ENCODE measurements at places on chromosomes 5 and 9.
A peak's percentile ranks its signal among the peaks of the same experiment; 100 is the strongest.

DNA sequence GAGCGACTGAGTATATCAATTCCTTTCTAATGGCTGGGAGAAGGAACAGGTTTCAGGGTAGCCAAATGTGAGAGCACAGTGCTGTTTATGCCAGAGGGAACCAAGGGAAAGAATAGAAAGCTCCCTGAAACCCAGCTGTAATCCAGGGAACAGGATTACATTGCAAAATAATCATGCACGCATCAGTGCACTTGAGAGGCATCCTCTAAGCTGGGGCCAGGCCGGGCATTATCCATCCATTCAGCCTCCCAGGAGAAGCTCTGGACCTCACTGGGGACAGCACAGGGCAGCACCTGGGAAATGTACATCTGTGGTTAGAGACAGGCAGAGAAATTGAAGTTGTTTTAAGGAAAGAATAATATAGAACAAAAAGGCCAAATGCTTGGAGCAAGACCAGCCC is 72.7 kb downstream of the MTRR start:
- DNase-seq, result no peak

DNA sequence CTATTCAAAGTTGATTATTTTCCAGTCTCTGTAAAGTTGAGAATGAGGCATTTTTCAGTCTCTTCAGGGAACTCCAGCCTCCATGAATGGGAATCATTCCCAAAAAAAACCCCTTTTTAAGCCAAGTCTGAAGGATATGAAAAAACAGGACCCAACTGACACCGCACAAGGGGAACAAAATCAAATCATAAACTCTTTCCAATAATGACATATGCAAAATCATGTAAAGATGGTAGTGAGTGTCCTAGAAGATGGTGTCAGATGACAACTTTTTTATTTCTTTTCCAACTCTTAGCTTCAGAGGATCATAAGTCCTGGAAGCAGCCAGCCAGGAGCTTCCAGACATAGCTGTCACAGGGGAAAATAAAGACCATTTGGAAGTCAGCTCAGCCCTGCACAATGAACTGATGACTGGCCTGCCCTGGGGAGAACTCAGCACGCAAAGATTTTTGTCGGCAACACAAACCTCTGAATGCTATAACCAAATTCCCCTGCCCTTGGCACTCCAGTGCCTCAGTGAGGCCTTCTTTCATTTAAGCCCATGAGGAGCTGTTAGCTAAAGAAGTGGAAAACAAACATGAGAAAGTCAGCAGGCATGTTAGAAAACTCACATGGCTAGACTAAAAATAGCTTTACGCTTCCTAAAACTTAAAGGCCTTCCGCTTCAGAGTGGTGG is 85.4 kb downstream of the SLC1A3 start:
- DNase-seq, result peak; percentile 86

- no peak for DNase-seq
Observed at GRCh38 chr5:78763659-78764189, 115.2 kb upstream of the LHFPL2 start.

GRCh38 chr9:72533322-72533721 is 11.9 kb downstream of the TMC1 start:
- peak; percentile 52 for DNase-seq

GRCh38 chr9:4743131-4743875 is 2.3 kb upstream of the AK3 start:
- no peak for DNase-seq

GRCh38 chr5:150540615-150541396 is 32.9 kb downstream of the NDST1 start:
- peak; percentile 93 for DNase-seq

GRCh38 chr5:69502767-69503488 is 10.3 kb downstream of the OCLN start:
- DNase-seq, result peak; percentile 71

DNA sequence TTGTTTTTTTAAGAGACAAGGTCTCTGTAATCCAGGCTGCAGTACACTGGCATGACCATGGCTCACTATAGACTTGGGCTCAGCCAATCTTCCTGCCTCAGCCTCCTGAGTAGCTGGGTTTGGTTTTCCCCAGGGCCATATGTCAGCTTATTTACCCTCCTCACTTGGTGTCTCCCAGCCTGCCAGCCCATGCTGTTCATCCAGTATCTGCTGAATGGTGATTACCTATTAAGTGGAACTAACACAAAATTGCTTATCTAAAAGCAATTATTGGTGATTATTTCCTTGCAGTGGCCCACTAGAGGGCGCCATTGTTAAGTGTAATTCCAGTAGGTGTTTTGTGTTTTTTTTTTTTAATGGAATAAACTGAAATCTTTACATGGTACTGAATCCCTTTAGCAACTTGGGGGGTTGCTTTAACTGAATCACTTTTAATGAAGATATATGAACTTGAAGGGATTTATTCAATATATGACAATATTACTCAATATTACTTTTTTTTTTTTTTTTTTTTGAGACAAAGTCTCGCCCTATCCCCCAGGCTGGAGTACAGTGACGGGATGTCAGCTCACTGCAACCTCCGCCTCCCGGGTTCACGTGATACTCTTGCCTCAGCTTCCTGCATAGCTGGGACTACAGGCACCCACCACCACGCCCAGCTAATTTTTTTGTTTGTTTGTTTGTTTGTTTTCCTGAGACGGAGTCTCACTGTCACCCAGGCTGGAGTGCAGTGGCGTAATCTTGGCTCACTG is 13.8 kb downstream of the EXOSC2 start:
- peak; percentile 68 for DNase-seq

DNA sequence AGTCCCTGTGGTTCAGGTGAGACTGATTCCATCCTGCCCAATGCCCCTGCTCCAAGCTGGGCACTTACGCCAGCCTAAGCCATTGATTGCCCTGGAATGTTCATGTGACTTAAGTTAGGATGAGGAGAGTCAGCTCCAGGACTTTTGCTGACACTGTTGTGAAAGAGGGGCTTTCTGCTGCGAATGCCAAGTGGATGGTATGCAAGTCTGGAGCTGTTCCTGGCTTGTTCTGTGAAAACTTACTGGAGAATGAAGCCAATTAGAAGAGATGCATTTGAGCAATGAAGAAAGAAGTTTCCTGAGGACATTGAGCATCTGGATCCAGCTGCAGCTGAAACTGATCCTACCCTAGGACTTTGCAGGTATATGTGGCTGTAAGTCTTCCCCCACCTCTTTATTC is 61.2 kb upstream of the ZFR start:
- DNase-seq, result peak; percentile 85

GRCh38 chr5:1568201-1568979 is 44.6 kb upstream of the LPCAT1 start:
- peak; percentile 86 for DNase-seq

GRCh38 chr9:134267881-134268724 is 58.2 kb upstream of the RXRA start:
- DNase-seq, result no peak

GRCh38 chr5:124655251-124655917 is 91.1 kb downstream of the ZNF608 start:
- DNase-seq, result peak; percentile 86

DNA sequence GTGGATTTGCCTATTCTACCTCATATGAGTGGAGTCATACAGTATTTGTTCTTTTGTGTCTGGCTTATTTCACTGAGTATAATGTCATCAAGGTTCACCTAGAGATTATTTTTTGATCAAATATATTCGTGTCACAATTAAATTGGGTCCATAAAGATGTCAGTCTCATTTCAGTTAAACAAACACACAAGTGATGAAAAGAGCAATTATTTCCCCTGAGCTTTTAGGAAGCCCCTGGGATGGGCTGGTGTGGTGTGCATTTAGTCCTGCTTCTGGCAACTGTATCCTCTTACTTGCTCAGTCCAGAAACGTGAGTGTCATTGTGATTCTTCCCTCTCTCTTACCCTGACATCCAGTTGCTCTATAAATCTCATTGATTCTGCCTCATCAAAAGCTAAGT is 52.8 kb upstream of the CARTPT start:
- DNase-seq, result no peak

GRCh38 chr9:117180896-117181445 is 233.9 kb downstream of the ASTN2 start:
- DNase-seq, result no peak

- no peak for DNase-seq
Observed at GRCh38 chr9:128097543-128098296, 29.7 kb downstream of the SLC25A25 start.

- no peak for DNase-seq
Observed at GRCh38 chr9:36970007-36970888, 63.8 kb downstream of the PAX5 start.

- no peak for DNase-seq
Observed at GRCh38 chr5:151178777-151179488, 21.4 kb upstream of the ANXA6 start.

- peak; percentile 74 for DNase-seq
Observed at GRCh38 chr9:108041551-108041950, 552.0 kb upstream of the KLF4 start.

- peak; percentile 67 for DNase-seq
Observed at GRCh38 chr5:9233712-9234111, 312.2 kb downstream of the SEMA5A start.

DNA sequence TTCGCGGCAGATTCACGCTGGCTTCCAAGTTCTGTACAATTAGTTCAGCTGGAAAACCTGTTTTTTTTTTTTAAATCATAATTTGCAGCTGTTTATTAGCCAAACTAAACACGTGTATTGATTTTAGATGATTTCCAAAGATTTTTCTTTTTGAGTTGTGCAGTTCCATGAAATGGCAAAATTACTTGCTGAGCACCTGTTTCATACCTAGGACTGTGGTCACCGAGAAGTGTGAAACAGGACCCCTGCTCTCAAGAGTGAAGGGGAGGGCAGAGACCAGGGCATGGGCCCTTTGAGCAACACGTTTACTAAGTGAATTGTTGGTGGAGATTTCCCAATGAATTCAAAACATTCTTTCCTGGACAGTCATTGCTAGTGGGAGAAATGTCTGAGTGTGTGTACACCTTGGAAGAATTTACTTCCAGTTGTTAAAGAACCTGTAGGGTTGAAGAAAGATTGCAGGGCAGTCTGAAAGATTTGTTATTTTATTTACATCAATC is 688 bp downstream of the SNX24 start:
- DNase-seq, result peak; percentile 80

GRCh38 chr5:178637356-178638074 is 10.7 kb upstream of the CLK4 start:
- DNase-seq, result no peak

- DNase-seq, result peak; percentile 19
Observed at GRCh38 chr5:92704590-92704989, 876.4 kb downstream of the NR2F1-AS1 start.

DNA sequence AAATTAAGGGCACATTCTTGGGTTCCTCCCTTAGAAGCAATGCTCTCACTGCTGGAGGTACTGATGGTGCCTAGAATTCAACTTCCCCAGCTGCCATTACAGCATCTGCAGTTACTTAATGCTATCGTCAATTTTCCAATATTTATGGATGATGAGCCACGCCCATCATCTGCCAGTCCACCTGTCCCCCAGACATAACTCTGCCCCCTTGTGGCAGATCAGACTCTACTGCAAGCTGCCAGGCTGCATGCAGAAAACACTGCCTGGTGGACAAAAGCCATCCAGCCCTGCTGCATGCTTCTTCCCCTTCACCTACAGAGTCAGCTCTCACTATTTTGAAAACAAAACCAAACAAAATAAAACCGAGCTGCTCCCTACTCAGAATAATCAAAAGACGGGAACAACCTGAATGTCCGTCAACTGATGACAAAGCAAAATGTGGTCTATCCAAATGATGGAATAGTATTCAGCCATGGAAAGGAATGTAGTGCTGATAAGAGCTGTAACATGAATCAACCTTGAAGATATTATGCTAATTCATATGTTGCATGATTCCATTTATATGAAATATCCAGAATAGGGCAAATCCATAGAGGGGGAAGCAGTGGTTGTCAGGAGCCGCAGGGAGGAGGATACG is 66.4 kb downstream of the RETREG1 start:
- DNase-seq, result peak; percentile 43

DNA sequence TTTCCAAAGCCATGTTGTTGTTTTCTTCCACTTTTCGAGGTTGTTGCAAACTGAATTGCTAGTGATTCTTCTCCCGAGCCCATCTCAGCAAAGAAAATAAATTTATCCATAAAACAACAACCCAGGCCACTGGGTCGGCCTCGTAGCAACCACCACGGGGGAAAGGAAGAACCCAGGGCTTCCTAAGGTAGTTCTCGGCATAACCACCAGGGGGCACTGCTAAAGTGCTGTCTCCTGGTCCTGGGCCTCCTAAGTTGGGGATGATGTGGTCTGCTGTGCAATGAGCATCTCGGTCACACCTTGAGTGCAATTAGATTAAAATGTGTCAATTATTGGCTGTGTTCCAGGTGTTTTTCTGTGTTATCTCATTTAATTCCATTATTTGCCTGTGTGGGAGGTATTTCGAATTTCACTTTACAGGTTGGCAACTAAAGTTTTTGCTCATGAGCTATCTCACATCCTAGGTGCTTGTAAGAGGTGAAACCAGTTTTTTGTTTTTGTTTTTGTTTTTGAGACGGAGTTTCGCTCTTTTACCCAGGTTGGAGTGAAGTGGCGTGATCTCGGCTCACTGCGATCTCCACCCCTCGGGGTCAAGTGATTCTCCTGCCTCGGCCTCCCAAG is 102.8 kb upstream of the DAP start:
- peak; percentile 45 for DNase-seq

DNA sequence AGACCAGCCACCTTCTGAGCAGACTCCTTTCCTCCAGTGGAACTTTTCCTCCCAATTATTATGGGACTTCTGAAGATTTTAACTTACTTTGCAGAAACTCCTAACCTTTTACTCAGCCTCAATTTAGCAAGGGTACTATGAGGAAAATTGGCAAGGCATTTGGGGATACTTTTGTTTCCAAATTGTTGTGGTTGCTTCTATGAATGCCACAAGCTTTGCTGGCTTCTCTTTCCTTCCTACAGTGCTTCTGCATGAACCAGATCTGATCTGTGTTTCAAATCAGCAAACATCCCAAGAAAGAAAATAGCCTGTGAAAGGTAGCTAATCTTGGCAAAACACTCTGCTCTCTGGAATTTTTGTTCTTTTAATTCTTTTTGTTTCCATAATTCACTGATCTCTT is 57.3 kb upstream of the TAF11L2 start:
- peak; percentile 62 for DNase-seq

- no peak for DNase-seq
Observed at GRCh38 chr9:3777137-3777536, 251.3 kb upstream of the RFX3 start.

- DNase-seq, result no peak
Observed at GRCh38 chr5:147727200-147727599, 55.3 kb downstream of the JAKMIP2 start.

DNA sequence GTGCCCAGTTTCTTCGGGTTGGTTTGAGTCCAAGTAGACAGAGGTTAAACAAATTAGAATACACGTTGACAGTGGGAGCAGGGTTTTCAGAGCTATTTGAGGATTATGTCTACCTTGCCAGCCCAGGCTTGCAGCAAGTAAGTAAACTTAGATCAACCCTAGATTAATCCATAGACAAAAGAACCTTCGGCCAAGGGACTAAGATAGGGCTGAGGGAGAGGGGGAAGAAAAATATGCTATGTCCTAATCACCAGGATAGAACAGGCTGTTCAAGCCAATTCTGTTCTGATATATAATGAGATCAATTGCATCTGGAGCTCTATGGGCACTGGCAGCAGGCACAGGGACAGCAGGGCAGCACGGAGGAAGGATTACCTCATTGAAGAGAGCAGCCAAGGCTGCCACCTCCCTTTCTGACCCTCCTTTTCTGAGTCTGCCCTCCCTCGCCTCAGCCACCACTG is 377.7 kb downstream of the PIK3R1 start:
- no peak for DNase-seq

- DNase-seq, result no peak
Observed at GRCh38 chr5:81007637-81008027, 47.5 kb downstream of the RASGRF2 start.

- DNase-seq, result peak; percentile 14
Observed at GRCh38 chr5:132979367-132979940, 16.0 kb upstream of the AFF4 start.

- DNase-seq, result peak; percentile 89
Observed at GRCh38 chr5:54547711-54548250, 30.2 kb downstream of the SNX18 start.

- DNase-seq, result peak; percentile 50
Observed at GRCh38 chr9:110606179-110606790, 26.7 kb upstream of the SVEP1 start.

All from fibroblast of upper back skin (primary cell).